ENCODE measurements at places on chromosomes 2 and 18. TPM values are rescaled to one million over a fixed set of nuclear protein-coding genes. Genes with fewer than 3 reads are reported as not detected.

IL1RN gene
- total RNA-seq, result not detected

NEMP2 gene
- 4.3 TPM for total RNA-seq

ZNF532 gene
- 80.3 TPM for total RNA-seq

ERICH2 gene
- total RNA-seq, result not detected

ALLC gene
- not detected for total RNA-seq

DCDC2C gene
- under 0.01 TPM for total RNA-seq

CROCC2 gene
- not detected for total RNA-seq

APCDD1 gene
- 0.34 TPM for total RNA-seq

HAAO gene
- total RNA-seq, result not detected

TMEFF2 gene
- total RNA-seq, result 0.05 TPM

SLC4A5 gene
- total RNA-seq, result not detected

TOGARAM2 gene
- 0.19 TPM for total RNA-seq

SERPINB12 gene
- not detected for total RNA-seq

PRKAG3 gene
- total RNA-seq, result not detected

EML6 gene
- total RNA-seq, result 0.17 TPM

CYP27C1 gene
- not detected for total RNA-seq

CCT4 gene
- total RNA-seq, result 160 TPM

CRYGC gene
- not detected for total RNA-seq

FLACC1 gene
- 0.84 TPM for total RNA-seq

TEX44 gene
- total RNA-seq, result not detected

UGT1A4 gene
- total RNA-seq, result not detected

TRAPPC8 gene
- 62.8 TPM for total RNA-seq

CD207 gene
- total RNA-seq, result not detected

PIEZO2 gene
- 342 TPM for total RNA-seq

CFC1 gene
- total RNA-seq, result not detected

SUPT7L gene
- total RNA-seq, result 27.6 TPM

SCG2 gene
- total RNA-seq, result 0.05 TPM

PID1 gene
- total RNA-seq, result under 0.01 TPM

SLC5A7 gene
- total RNA-seq, result not detected

CYP26B1 gene
- 0.60 TPM for total RNA-seq

ZC3H6 gene
- total RNA-seq, result 2.0 TPM

COBLL1 gene
- total RNA-seq, result 7.8 TPM

SLC38A11 gene
- total RNA-seq, result not detected

FSHR gene
- not detected for total RNA-seq

RAB1A gene
- total RNA-seq, result 141 TPM

SSB gene
- total RNA-seq, result 75.2 TPM

AMER3 gene
- not detected for total RNA-seq

DBI gene
- total RNA-seq, result 121 TPM

KCNS3 gene
- 1.5 TPM for total RNA-seq

PSMA8 gene
- not detected for total RNA-seq

DUSP2 gene
- 0.98 TPM for total RNA-seq

PROM2 gene
- 0.05 TPM for total RNA-seq

CFAP53 gene
- total RNA-seq, result 0.14 TPM

CFAP65 gene
- not detected for total RNA-seq

RABL2A gene
- total RNA-seq, result 6.3 TPM

POMC gene
- total RNA-seq, result 2.8 TPM

STK39 gene
- total RNA-seq, result 2.4 TPM

UGT1A3 gene
- total RNA-seq, result not detected

NCK2 gene
- total RNA-seq, result 51.1 TPM

MC2R gene
- total RNA-seq, result not detected

MC5R gene
- total RNA-seq, result not detected

RAX gene
- not detected for total RNA-seq

CCDC121 gene
- total RNA-seq, result 2.8 TPM

GORASP2 gene
- total RNA-seq, result 30.3 TPM

LAMA3 gene
- total RNA-seq, result 15.9 TPM

NEB gene
- total RNA-seq, result 1.2 TPM

PPP1CB gene
- 143 TPM for total RNA-seq

MOCOS gene
- total RNA-seq, result 0.34 TPM

ARHGAP25 gene
- total RNA-seq, result 14.3 TPM
